Tibial artery (tissue), 4 donors: ENCODE measurements at places on chromosomes 3 and 15.

DNA sequence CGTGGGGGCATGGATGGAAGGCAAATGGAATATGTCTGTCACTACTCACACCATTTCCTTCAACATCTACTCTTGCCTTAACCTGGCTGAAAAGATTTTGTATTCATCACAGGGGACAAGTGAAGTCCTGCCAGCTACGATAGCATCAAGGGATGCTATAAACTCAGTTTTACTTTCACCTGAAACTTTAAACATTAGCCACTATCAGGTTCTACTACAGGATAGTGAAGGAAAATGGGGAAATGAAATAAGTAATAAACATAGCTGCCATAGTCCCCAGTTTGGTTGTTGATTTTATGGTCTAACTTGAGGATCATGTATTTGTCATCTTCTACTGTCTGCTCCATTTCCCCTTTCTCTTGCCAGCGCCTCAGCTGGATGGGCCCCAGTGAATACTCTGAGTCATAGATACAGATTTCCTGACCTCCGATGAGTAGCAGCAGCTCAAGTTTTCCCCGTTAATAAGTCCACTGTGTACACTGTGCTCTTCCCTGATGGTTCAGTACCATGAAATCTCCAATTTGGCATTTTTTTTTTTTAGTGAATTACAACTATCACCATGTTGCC lies 338.2 kb upstream of the SLCO3A1 start:
- peak; percentile 67 for DNase-seq

DNA sequence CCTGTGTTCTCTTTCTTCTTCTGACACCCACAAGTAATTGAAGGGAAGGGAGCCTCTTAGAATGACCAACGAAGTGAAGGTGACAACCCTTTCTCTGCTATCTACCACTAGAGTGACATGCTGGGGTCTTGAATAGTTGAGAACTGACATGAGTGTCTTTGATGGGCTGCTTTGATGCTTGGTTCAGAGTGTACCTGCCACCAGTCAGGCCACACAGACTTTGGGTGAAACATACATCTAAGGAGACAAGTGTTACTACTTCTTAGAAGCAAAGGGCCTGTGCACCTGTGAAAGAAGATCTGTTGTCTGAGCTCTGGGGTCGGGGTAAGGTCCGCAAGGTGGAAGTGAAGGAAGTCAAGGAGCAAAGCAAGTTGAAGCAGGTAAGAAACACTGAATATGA lies 1040.7 kb upstream of the CFAP20DC start:
- no peak for DNase-seq

GRCh38 chr3:4804161-4805058 lies 174.8 kb upstream of the BHLHE40 start:
- no peak for DNase-seq

DNA sequence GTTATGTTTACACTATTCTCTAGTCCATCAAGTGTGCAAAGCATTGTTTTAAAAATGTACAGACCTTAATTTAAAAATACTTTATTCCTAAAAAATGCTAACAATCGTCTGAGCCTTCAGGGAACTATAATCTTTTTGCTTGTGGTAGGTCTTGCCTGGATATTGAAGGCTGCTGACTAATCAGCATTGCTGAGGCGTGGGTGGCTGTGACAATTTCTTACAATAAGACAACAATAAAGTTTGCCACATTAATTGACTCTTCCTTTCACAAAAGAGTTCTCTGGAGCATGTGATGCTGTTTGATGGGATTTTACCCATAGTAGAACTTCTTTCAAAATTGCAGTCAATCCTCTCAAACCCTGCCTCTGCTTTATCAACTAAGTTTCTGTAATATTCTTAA lies 384.0 kb upstream of the TGFBR2 start:
- no peak for DNase-seq

DNA sequence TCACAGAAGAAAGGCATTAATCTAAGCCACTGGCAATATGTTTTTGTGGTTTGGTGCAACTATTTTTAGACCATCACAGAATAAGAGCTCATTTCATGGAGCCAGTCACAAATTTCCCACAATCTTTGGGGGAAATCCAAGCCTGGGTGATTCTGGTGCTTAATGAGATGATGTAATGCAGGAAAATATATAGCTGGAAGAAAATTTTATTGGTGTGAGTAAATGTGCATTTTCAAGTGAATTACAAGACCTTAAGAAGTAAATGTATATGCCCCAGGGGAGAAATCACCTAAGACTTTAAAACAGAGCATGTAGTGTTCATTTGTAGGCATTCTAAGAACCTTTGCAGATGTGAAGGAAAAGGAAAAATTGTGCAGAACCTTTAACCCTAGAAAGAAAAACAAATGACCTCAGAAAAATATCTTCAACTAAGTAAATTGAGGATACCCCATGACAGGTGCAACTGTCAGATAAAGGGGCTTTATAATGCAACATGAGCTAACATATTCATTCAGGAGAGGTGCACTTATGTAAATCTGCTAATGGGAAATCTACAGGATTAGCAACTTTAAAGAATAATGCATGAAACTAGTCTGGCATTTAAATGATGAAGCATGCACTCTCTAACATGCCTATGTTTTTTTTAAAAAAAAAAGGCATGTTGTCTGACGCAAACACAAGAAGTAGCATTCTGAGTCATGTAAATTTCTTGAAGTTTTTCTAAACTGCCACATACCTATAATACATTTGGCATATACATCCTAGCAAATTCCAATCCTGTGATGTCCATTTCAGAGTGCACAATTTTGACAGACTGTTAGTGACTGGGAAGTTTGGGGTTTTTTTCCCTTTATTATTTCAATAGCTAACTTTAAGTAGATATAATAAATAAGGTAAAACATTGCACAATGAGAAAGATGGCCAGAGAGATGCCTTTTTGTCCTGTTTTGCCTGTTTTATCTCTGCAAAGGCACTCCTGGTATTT lies 105.1 kb downstream of the MEX3B start:
- DNase-seq = no peak

GRCh38 chr15:37791693-37792092 lies 142.7 kb upstream of the TMCO5A start:
- no peak for DNase-seq

- no peak for DNase-seq
These were observed 691 bp upstream of the FSIP1 start for GRCh38 chr15:39783244-39783820.

DNA sequence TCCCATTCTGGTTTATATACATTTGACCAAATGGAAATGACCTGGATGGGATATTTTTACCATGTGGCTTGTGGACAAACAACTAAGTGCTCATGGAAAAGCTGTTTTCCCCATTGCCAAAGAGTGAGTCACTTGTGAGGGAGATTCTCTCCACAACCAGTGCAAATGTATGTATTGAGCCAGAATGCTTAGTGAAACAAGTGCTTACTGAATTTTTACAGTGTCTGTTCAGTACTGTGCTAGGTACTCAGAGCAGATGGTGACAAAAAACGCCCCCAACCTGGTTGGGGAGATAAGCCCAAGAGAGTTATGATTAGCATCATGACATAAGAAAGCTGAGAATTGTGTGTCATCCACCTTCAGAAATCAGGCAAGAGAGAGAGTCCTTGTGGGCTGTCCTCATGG lies 2.3 kb downstream of the CHP1 start:
- DNase-seq = no peak

GRCh38 chr3:67531181-67532101 lies 123.0 kb downstream of the SUCLG2 start:
- DNase-seq = no peak
